NCI-H2171 (cell line): ENCODE measurements at places on chromosomes 11 and 22.
A peak's percentile ranks its signal among the peaks of the same experiment; 100 is the strongest.

DNA sequence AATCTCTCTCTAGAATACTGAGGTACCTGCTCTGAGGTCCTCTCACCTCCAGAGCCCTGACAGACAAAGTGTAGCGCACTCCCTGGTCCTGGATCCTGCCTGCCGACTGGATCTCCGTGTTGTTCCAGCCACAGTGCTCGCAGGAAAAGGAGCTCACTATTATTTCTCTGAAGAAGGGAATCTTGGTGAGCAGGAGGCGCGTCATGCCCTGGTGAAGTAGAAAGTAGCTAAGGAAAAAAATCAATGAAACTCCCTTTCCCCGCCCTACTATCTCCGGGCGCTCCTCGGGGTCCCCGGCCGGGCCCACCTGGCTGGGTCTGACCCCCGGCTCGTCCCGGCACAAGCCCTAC is 412 bp downstream of the ZPR1 start:
- no peak for DNase-seq

GRCh38 chr11:721741-722345 is 15.8 kb downstream of the EPS8L2 start:
- DNase-seq: no peak

DNA sequence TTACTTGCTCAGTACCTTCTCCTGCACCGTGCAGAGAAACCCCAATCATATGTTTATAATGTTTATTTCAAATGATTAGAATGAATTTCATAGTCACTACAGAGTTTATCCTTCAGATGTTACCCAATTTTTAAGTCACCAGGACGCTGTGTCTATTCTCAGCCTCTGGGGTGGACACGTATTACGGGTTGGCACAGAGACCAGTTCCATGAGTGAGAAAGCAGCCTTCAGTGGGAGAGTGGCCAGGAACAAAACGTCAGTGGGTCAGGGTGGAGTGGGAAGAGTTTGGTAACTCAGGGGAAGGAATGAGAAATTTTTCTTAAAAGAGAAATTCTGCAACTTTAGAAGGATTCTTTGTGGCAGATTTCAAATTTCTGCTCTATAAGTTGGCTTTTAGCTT is 77.1 kb upstream of the MTMR2 start:
- DNase-seq: no peak

DNA sequence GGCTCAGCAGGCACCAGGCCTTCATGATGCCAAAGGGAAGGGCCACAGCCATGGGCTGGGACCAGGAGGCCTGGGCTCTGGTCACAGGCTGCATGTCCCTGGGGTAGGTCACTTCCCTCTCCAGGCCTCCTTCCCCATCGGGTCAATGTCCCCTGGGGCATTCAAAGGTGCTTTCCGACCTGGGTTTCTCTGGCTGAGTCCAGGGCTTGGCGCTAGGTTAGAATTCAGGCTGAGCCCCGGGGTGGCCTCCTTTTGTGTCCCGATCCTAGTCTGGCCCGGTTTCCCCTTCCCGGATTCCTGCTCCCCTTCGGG is 12.2 kb downstream of the MAFF start:
- no peak for DNase-seq

- DNase-seq: no peak
Observed at GRCh38 chr11:73797457-73797856, 9.8 kb downstream of the MRPL48 start.

DNA sequence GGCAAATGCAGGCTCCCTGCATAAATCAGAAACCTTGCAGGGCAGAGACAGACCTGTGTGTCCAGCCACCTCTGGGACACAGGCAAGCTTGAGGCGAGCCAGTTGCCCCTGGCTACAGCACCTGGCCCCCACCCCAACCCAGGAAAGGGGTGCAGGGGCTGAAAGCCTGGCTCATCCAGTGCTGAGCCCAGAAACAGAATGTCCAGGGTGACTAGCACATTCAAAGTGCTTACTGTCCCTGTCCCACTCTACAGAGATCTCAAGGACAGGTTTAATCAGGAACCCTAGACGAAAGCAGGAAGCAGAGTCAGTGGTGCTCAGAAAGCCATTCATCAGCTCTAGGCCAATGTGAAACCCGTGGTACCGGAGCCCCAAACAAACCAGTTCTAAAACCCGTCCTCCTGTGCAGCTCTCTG is 31.9 kb downstream of the PLEKHA7 start:
- no peak for DNase-seq

GRCh38 chr22:39349967-39350726 is at the start of gene SYNGR1:
Gene SYNGR1, plus strand, starts transcription at chr22:39349991. Its CDS starts 20 bp downstream, at chr22:39350011.
- DNase-seq: no peak

DNA sequence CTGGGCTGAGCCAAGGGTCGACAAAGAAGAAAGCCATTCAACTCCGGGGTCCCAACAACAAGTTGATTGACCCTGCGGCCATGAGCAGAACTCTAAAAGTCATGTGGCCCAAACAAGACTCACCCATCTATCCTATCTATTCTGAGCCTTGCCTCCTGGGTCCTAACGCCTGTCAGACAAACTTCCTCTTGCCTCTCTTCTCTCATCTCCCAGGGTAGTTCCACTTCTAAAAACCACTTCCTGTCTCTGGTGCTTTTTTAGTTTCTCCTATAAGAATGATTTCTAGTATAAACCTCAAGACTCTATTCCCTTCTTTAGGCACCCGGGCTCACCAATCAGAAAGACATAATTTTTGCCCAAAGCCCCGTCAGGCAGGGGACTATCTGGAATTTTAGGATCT is 530.2 kb downstream of the DLG2 start:
- DNase-seq: no peak

- DNase-seq: no peak
Observed at GRCh38 chr11:119169282-119169719, 776 bp downstream of the NLRX1 start.

DNA sequence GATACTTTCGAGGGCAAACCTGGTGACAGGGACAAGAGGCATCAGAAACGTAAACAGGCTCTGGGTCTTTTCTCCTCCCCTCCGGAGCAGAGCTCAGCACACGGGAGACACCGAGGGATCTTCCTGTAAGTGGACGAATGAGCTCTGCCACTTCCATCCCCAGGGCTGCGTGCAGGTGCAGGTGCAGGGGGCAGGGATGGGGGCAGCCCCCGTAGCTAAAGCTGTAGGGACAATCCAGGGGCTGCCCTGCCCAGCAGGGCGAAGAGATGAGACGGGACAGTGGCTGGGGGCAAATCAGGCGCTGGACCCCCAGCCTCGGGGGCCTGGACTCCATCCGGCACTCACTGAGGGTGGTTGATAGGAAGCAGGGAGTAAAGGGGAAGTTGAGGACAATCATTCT is 505.4 kb downstream of the BRD1 start:
- DNase-seq: no peak

DNA sequence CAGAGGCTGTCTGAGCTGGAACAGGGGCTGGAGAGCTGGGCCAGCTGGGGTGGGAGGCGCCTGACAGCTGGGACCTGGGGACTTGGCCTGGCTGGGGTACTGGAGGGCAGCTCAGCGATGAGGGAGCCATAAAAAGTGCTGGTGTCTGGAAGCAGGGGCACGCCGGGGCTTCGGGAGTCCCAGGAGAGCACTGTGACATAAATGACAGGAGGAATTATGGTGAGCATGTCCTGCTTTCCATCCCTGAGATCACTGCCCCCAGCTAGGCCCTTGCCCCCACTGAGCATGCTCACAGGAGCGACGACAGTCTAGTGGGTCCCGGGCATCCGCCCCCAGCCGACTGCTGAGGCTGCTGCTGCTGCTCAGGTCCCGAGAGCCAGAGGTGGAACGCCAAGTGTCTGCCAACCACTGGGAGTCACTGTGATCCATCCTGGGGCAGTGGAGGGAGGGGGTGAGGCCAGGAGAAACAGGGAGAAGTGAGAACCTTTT is 6.2 kb downstream of the ROBO4 start:
- DNase-seq: no peak

GRCh38 chr22:44383064-44383575 is 70.4 kb upstream of the SHISAL1 start:
- no peak for DNase-seq

GRCh38 chr11:92911478-92911877 is 58.0 kb upstream of the MTNR1B start:
- DNase-seq: no peak

GRCh38 chr22:29121124-29121523 is 48.3 kb downstream of the KREMEN1 start:
- DNase-seq: no peak

DNA sequence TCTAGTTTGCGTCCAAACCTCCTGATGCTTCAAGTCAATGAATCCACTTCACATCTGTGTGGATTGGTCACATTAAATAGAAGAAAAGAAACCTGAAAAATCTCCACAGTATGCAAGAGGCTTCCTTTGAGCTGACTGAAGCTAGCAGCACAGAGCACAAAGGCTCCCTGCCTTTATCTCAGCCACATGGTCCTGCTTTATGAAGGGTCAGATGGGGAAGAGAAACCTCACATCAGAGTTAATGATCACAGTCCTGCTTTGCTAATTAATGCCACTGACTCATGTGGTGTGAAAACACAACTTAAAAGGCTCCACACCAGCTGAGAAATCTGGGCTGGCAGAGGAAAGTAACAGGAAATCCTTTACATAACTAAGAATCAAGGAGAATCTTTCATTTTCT is 1291.0 kb downstream of the LRRC4C start:
- no peak for DNase-seq

DNA sequence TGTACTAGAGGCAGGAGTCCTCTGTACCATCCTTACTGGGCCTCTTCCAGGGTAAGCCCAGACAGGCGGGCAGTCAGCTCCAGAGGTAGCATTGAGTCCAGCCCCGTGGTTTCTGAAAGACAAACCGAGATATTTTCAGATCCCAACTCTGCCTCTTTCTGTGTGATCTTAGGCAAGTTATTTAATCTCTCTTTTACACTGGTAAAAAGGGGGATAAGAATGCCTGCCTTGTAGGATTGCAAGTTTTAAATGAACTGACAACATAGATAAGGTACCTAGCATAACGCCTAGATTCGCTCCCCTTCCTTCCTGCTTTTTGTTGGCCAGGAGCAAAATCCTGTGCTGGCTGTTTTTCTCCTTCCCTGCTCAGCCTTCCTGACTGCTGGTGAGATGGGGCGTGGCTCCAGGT is 56.4 kb upstream of the NNMT start:
- no peak for DNase-seq

DNA sequence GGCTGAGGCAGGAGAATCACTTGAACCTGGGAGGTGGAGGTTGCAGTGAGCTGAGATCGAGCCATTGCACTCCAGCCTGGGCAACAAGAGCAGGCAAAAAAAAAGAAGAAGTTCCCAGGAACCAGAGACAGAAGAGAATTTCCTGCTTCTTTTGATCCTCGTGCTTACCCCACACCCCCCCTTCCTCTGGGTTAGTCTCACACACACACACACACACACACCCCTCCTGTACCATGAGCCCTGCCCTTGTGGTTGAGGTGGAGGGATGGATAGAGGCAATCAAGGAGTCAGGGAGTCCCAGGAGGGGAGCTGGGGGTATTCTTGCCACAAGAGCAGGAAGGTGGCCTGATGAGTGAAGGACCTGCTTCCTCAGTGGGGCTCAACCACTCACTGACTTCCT is 4.1 kb upstream of the UBE2L6 start:
- DNase-seq: no peak

- DNase-seq: peak; percentile 72
Observed at GRCh38 chr22:38272373-38273134, at the start of gene TMEM184B. Gene TMEM184B, minus strand, starts transcription at chr22:38273010. Its CDS starts 25,049 bp downstream, at chr22:38247961.

- DNase-seq: no peak
Observed at GRCh38 chr22:19518635-19519034, 5.6 kb downstream of the CLDN5 start.

GRCh38 chr11:118343248-118343647 is 743 bp upstream of the CD3D start:
- no peak for DNase-seq

DNA sequence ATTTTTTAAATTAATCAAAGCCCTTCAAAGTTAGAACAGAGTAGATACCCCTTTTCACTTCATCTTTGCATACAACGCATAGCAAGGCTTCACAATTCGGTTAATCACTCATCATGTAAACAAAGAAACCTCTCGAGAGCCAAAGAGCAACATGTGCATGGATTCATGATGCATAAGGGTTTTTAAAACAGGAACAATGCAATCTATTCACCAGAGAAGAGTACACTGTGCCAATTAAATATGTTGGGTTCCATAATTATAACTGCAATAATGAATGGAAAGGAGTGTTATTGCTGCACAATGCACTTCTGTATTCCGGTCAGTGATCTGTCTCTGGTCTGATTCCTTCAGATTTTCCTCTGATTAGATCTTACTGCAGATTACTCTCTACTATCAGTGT is 45.3 kb downstream of the CADM1 start:
- DNase-seq: no peak

- no peak for DNase-seq
Observed at GRCh38 chr22:41469218-41469851, 418 bp downstream of the ACO2 start.

DNA sequence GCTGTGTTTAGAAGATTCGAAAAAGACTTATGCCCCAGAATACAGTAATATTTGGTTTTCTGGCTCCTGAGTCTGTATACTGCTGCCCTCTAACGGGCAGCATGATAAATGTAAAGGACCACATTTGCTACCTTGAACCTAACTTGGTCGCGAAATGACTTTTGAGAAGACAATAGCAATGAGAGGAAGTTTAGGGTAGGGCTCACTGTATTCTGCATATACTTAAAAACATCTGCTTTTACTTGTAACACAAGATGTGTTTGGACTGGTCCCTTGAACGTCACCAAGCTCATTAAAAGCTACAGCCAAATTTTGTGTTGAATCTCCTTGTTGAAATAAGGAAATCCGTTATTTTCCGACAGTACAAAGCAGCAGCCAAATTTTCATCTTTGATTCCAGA is 309.1 kb downstream of the SWAP70 start:
- DNase-seq: no peak

- no peak for DNase-seq
Observed at GRCh38 chr11:57192316-57192715, 10.6 kb downstream of the LRRC55 start.
